ENCODE measurements at places on chromosomes 11 and 22.

DNA sequence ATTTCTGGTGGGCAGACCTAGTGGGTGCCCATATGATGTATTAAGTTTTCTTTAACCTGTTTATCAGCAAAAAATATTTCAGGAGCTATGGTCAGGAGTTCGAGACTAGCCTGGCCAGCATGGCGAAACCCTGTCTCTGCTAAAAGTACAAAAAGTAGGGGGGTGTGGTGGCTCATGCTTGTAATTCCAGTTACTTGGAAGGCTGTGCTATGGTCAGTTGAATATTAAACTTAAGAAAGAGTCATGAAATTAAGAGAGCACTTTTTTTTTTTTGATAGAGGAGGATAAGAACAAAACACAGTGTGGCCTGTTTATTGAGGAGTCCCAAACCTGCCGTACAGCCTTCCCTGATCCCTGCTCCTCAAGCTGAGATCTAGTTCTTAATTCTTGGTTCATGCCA lies 29.8 kb downstream of the OR6Q1 start:
- DNase-seq, result no peak

- DNase-seq, result no peak
Observed at GRCh38 chr11:94602430-94603372, 35.5 kb downstream of the PIWIL4 start.

- DNase-seq, result no peak
Observed at GRCh38 chr11:70851308-70851707, 401.1 kb downstream of the SHANK2 start.

GRCh38 chr11:33185756-33186155 lies 24.5 kb upstream of the CSTF3 start:
- DNase-seq, result no peak

GRCh38 chr11:72234920-72235319 lies 9.1 kb downstream of the PHOX2A start:
- no peak for DNase-seq

Measured in central memory CD4-positive, alpha-beta T cell (primary cell).